Esophagus squamous epithelium (tissue), 5 donors: ENCODE measurements at places on chromosomes 1 and 21.

DNA sequence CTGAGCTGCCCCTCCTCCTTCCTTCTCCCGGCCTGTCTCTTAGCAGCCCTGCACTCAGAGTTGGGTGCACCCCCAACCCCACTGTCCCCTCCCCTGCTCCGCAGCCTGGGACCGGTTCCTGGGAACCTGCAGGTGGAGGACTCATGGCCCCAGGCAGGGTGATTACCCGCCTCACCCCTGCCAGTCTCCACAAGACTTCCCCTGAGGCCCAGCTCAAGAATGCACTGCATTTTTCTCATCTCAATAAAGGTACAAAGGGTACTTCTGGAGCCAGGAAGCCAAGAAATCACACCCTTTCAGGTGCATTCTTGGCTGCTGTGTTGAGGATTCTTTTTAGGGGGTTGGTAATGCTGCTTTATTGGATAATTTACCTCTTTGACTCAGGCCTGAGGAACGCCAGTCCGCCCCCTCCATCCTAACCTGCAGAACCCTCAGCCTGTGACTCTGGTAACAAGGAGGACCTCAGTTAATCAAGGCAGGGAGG is 126.3 kb upstream of the TMPRSS2 start:
- DNase-seq = no peak

DNA sequence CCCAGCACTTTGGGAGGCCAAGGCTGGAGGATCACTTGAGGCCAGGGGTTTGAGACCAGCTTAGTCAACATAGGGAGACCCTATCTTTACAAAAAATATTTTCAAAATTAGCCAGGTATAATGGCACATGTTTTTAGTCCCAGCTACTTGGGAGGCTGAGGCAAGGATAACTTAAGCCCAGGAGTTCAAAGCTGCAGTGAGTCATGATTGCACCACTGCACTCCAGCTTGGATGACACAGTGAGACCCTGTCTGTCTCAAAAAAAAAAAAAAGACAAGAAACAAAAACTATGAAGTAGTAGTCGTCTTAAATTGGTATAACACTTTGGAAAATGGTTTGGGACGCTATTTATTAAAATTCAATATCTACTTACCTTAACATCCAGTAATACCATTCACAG is 7.7 kb downstream of the AIM2 start:
- DNase-seq = no peak

DNA sequence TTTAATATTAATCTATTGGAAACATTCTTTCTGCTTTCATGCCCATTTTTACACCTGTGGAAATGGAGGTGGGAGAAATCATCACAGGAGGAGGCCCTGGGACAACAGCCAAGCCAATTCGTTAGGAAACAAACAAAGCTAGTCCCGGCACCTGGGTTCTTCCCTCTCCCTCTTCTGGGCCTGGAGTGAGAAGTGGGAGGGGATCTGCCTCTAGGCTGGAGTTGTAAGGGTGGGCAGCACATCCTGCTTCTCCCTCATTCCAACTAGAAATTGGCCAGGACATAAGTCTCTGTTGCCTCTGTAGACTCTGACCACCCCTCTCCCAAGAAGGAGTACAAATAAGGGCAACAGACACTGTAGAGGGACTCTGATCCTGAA is 20.2 kb upstream of the ERO1B start:
- no peak for DNase-seq

- DNase-seq = no peak
Observed at GRCh38 chr1:57321776-57322175, 102.1 kb downstream of the DAB1 start.

DNA sequence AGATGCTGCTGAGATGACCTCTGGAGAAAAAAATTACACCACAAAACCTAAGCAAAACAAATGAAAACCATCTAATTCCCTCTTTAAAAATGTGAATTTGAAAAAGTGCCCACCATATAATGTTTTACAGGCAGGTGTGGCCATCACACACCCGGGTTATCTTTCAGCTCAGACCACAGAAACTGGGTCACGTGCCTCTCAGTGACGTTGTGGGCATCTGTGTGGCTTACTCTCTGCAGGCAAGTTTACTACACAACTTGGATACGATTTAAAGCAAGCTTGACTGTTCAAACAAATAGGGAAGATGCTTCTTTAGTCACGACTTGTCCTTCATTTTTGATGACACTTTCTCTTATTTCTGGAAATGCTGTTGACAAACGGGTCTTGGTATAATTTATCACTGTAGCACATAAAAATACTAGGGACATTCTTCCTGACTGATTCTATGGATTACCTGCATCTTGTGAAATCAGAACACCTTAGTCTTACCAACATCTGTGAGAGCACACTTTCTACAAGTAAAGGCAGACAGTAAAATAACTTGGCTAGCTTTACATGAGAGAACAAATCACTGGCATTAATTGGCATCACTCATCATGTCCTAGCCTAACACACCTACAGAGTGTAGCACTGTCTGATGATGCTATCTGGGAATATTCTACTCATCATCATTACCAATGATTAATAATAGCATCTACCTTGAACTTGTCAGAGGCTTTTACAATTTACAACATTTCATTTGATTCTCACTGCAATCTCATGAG is 89.3 kb upstream of the EDEM3 start:
- no peak for DNase-seq

- DNase-seq = no peak
Observed at GRCh38 chr21:44556879-44557278, 1.7 kb downstream of the KRTAP10-3 start.

DNA sequence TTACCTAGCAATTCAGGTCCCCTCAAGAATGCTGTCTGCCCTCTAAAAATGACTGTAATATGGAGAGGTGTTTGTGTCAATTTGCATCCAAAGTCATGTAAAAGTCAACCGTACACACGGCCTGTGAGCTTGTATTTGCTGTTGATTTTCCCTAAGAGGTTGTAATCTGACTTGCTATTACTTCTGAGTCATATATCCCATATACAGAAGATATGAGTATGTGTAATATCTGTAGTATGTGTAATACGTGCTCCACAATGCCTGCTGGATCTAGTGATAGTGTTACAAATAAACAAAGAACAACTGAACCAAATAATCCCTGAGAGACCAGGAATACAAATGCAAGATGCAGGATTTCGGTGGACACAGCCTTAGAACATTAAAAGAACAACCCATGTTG is 1.4 kb upstream of the KCNJ6 start:
- no peak for DNase-seq

- no peak for DNase-seq
Observed at GRCh38 chr1:7463526-7463925, 307.6 kb upstream of the VAMP3 start.

DNA sequence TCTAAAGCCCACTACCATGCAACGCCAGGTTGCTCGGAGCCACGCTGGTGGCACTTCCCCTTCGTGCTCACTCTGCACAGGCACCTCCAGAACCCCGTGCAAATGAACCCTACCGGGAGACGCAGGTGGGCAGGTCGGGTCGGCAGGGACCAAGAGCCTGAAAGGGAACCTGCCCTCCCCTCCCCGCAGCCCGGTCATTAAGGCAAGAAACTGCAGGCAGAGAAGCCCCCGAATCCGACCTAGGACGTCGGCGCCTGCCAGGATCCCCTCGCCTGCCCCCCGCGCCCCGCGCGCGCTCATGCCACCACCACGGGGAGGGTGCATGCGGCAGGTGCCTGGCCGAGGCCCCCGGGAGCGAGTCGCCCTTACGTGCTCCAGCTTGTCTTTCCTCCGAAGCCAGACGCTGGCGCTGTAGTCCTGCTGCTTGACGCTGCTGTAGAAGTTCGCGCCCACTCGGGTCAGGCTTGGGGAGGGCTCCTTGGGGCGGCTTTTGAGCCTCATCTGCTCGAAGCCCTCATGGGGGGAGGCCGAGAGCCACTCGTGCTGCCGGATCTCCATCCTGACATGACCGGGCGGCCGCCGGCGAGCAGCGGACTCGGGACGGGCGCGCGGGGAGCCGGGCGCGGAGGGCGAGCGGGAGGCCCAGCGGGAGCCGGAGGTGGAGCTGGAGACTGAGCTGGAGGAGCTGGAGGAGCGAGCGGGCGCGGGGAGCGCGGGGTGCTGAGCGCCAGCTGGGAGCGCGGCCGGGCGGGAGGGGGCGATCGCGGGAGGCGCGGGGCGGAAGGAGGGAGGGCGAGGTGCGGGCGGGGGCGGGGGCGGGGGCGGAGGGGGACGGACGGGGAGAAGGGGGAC is 552 bp downstream of the PLD5 start:
- DNase-seq = no peak

DNA sequence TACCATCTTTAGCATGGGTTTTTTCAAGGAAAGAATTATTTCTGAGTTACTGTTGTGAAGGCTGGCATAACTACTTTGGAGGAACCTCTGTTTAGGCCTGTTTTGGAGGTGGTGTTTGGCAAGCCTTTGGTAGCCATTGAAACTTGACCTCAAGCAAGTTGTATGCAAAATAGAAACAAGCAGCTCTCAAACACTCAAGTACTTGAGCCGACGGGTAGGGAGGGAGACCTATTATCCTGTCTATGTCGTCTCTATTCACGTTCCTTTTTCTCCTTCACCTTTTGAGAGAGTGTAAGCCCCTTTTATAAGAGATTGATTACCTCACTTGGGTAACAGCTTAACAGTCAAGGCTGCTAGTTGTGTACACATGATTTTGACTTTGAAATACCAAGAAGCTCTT is 878.3 kb upstream of the CXADR start:
- no peak for DNase-seq

DNA sequence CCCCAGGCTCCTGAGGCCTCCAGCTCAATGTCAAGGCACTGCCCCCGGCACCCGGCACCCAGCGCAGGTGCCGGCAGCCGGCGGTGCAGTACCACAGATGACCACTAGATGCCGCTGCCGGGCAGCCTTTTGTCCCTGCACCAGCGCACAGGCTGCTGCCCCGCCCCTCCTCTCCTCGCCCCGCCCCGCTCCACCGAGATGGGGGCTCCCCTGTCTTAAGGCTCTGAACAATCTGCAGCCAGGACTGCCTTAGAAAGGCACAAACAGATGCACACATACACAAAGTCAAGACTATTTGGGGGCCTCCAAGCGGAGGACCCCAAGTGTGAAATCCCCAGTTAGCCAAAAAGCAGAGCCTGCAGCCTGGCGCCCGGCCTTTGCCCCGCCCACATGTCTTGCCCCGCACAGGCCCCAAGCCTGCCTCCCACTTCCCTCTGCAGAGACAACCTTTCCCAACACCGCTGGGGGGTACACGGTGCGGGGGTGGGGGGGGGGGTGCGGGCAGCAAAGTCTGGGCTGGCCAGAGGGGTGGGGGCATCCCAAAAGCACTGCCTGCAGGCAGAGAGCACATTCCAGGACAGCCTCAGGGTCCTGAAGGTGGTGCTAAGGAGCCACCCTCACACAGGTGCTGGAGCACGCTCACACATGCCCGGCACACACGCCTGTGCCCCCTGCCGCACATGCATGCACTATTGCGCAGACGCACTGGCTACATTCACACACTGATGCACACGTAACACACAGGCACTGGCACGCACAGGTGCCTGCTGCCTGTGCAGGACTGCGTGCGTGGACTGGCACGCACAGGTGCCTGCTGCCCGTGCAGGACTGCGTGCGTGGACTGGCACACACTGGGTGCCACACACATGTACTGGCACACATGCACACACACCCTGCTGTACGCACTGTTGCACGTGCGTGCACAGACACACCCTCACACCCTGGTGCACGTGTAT is 37.1 kb downstream of the ARHGEF16 start:
- no peak for DNase-seq

DNA sequence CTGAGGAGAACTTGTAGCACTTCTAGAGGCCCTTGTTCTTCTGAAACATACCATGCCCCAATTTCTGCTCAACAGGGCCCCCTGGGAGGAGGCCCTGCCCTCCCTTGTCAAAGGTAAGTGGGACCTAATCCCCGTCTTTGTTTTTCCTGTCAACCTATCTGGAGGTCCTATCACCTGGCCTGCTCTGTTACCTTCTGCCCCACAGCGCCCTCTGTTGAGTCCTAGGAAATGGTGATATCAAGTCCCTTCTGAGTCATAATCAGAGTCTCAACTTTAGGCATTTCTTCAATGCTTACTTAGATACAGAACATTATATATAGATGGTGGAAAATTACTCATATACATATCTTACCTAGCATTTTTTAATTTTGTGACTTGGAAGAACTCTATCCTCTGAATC is 28.2 kb upstream of the FCRL4 start:
- no peak for DNase-seq

DNA sequence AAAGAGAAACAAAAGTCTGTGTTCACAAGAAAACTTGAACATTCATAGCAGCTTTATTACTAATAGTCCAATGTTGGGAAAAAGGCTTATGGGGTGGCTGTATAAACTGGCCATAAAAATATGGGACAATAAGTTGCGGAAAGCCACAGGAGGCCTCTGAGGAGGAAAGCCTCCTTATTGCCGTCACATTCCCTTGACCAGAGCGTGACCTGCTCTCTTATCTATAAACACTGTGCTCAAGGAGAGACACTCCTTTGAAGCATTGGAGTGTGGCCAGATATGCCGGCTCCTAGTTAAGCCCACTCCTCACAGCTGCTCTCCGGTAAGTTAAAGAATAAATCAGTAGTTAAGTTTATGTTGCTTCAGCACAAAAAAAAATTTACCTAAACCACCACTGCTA is 19.7 kb downstream of the OR6Y1 start:
- no peak for DNase-seq

GRCh38 chr1:229230893-229231753 is 39.8 kb upstream of the RAB4A start:
- no peak for DNase-seq

DNA sequence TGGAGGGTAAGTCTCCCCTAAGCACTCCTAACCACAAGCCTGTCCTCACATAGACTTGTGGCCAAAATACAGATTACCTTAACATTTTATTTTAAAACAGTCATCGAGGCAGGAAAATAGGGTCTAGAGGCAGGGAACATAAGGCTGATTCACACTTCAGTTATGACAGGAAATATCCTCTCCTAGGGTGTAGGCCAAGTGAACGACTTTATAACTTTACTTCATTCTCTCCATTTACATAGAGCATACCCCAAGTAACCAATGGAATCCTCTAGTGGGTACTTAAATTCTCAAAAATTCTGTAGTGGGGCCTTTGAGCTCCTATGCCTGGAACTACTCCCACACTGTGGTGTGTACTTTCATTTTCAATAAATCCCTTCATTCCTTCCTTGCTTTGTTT is 113.0 kb downstream of the WDR3 start:
- DNase-seq = no peak

GRCh38 chr1:14371771-14372497 is 226.6 kb upstream of the KAZN start:
- no peak for DNase-seq

GRCh38 chr1:211942583-211942982 is 92.8 kb downstream of the INTS7 start:
- DNase-seq = no peak

DNA sequence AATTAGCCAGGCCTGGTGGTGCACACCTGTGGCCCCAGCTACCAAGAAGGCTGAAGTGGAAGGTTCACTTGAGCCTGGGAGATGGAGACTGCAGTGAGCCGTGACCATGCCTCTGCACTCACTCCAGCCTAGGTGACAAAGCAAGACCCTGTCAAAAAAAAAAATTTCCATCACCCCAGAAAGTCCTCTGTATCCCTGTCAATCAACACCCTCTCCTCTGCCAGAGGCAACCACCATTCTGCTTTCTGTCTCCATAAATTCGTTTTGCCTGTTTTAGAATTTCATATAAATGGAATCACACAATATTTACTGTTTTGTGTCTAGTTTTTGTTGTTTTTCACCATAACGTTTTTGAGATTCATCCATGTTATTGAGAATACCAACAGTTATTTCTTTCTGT is 141.6 kb upstream of the SLC45A1 start:
- no peak for DNase-seq
